ENCODE measurements at places on chromosomes 5 and 9.

DNA sequence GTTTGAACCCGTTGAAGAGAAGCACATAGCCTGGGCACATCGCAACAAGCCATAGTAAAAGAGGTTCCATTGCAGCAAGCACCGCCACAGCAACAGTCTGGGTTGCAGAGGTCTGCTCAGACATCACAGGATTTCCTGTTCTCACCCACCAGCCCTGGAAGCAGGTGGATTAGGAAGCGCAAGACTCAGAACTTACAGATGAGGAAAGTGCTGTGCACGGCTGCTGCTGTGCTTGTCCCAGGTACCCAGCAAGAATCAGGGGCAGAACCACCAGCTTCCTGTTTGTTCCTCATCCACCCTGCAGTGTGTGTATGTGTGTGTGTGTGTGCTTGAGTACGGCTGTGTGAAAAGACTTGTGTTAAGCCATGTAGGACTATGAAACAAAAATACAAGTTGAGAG, 124.7 kb upstream of the IRX2 start:
- DNase-seq: no peak

- DNase-seq: no peak
These were observed 68.6 kb upstream of the MAP3K1 start for GRCh38 chr5:56746553-56747339.

GRCh38 chr9:86679909-86680308, 267.4 kb downstream of the GAS1 start:
- no peak for DNase-seq

GRCh38 chr5:147956064-147956841, 49.9 kb upstream of the C5orf46 start:
- no peak for DNase-seq

DNA sequence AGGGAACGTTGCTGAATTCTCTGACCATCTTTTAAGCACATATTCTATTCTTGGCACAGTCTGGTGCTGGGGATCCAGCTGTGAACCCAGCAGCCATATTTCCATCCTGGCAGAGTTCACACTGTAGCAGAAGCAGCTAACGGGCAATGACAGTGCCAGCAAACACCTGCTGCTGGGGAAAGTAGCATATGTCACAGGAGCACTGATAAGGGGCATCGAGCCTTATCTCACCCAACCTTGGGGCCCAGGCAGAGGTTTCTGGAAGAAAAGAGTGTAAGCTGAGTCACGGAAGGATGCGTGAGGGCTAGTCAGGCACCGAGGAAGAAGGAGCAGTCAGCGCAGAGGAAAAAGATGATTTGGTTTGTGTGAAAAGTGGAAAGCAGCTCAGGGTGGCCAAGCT, 1.1 kb downstream of the NDOR1 start:
- DNase-seq: no peak

DNA sequence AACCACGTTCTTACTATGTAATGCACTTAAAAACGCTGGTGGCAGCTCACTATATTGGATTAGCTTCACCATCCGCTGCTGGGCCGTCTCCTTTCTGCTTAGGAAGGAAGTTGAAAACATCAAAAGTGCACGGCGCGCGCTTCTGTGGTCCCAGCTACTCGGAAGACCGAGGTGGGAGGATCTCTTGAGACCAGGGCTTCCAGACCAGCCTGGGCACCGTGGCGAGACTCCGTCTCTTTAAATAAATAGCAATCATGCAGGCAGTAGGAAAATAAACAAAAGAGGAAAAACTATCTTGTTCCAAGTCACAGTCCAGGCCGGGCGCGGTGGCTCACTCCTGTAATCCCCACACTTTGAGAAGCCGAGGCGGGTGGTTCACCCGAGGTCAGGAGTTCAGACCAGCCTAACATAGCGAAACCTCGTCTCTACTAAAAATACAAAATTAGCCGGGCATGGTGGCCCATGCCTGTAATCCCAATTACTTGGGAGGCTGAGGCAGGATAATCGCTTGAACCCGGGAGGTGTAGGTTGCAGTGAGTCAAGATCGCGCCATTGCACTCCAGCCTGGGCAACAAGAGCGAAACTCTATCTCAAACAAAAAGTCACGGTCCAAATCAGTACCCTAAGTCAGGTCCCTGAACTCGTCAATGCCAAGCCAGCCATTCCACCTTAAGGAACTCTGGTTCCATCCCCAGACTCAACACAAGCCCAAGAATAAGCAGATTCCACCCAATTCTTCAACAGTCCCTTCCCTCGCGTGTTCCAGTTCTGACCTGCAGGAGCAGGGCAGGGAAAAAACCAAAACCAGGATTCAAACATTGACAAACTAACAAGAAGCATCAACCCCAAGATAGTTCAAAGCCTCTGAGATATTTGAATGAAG, 1.0 kb upstream of the GOLGA1 start:
- peak; percentile 74 for DNase-seq

- no peak for DNase-seq
These were observed 181.1 kb upstream of the ELAVL2 start for GRCh38 chr9:24007185-24007584.

DNA sequence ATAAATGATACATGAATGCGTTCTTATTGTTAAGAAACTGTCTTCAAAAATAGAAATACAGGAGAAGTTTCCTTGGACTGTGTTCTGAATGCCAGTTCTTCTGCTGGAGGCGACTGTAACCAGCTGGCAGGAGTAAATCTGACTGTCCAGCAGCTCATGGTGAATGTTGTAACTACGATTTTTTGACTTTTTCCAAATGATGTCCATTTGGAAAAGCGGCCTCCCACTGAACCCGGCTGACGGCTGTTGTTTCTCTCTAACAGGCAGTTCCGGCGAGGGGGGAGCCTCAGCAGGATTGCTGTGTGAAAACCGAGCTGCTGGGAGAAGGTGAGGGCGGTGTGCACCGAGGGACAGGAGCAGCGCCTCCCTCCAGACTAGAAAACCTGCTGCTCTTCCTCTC, 91.9 kb downstream of the EHMT1 start:
- no peak for DNase-seq

GRCh38 chr9:18489861-18490260, 15.9 kb downstream of the ADAMTSL1 start:
- DNase-seq: no peak

DNA sequence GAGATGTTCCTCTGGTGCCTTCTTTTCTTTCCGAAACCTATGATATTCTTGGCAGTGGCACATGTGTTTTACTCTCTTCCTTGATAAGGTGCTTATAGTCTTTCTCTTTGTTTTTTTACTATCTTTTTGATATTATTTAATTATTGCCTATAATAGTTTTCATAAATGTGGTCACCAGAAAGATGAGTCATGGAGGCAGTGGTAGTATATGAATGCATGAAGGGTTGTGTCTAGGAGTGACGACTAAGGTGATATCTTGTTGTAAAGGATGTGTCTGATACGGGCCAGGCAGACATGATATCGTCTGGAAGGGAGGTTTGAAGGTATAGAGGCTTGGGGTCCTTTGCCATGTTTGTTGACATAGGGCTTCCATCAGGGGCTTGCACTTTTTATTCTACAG, 36.8 kb downstream of the SLC44A1 start:
- DNase-seq: no peak

GRCh38 chr5:3058942-3059341, 307.5 kb upstream of the IRX2 start:
- no peak for DNase-seq

DNA sequence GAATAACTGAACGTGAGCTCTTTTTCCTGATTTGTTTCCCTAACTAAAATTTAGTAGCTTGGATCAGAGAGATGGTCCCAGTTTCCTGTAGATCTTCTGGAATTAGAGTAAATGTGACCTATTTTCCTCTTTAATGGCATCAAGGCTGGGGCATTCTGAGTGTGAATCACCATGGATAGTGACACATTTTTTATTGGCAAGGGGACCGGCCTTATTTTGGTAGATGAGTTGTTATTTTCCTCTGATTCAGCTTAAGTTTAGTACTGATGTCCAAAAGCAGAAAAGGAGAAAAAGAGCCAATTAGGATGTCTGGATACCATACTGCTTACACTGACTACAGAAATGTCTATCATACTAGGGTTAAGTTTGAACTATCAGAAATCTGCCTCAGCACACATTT, 68.1 kb downstream of the RNF38 start:
- DNase-seq: no peak

GRCh38 chr9:77883846-77884771, 147.5 kb downstream of the GNAQ start:
- DNase-seq: peak; percentile 26

- peak; percentile 52 for DNase-seq
These were observed 181.8 kb downstream of the ASTN2 start for GRCh38 chr9:117233016-117233415.

GRCh38 chr5:132010989-132011621, 353 bp downstream of the ACSL6 start:
- DNase-seq: peak; percentile 16

GRCh38 chr9:32404856-32405255, 20.4 kb downstream of the ACO1 start:
- DNase-seq: no peak

GRCh38 chr5:135900276-135900675, 4.6 kb upstream of the IL9 start:
- DNase-seq: no peak

DNA sequence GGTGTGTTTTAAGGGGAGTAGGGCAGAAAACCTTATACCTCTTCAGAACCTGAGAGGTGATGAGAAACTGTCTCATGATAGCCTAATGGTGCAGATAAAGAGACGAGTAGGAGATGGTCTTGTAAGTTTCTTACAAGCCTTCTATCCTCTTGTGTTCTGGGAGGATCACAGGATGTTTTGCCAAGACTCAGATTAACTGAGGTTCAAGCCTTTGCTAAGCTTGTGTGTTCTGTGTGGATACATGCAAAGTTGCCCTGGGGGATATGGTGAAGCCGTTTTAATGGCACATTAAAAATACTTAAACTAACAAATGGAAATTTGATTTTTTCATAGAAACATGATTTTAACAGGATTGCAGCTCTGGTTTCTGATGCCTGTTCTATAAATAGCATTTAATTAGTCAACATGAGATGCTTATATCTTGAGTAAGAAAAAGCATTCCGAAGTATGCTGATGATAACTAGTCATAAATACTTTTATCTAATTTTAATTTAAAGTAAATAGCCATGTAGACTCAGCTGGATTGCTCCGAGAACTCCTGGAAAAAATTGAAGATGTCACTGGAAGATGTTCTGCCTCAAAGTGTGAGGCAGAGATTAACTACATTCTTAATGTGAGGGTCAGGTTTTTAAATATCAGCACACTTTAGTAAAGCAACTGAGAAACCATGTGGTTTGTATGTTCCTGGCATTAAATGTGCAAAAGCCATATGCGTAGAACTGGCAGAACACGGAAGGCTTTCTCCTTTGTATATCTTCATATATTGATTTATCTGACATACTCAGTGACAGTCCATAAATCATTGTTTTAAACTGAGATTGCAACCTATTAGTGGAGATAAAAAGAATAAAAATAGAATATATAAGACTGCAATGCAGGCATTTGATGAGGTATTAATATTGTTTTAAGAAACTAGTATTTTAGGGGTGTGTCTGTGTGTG, 53.7 kb downstream of the IPO11 start:
- DNase-seq: no peak

DNA sequence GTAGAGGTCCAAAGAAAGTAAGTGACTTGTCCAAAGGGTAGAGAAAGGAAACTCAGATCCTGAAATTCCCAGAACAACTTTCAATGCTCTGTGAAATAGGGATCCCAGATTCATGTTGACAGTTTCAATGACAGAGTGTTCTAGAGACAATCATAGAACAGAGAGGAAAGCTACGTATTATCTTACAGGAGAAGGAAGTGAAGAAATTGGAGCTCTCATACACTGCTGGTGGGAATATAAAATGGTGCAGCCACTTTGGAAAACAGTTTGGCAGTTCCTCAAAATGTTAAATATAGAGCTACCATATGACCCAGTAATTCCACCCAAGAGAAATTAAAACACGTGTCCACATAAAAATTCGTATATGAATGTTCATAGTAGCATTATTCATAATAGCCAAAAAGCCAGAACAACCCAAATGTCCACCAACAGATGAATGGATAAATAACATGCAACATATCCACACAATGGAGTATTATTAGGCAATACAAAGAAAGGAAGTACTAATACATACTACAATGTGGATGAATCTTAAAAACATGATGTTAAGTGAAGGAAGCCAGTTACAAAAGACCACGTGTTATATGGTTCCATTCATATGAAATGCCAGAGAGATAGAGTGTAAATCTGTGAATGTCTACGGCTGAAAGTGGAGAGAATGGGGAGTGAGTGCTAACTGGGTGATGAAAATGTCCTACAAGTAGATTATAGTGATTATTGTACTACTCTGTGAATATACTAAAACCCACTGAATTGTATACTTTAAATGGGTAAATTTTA, 197.1 kb downstream of the NTRK2 start:
- DNase-seq: no peak

DNA sequence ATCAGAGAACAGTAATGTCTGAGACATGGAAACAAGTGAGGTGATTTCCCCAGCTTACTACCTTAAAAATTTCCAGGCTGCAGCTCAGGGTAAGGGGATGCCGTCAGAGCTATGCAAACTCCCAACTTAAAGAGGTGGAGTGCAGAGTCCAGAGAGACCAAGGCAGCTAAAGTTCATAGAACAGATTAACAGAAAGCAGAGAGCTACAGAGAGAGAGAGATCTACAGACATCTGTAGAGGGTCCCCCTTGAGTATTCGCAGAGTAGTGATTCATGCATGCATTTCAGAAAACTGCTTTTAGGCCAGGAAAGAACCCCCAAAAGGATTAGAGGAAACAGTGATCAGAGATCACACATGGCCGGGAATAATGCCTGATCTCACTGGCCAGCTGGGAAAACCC, 306.2 kb upstream of the PUM3 start:
- DNase-seq: no peak

GRCh38 chr9:8179381-8180053, 379.9 kb upstream of the DMAC1 start:
- DNase-seq: no peak

DNA sequence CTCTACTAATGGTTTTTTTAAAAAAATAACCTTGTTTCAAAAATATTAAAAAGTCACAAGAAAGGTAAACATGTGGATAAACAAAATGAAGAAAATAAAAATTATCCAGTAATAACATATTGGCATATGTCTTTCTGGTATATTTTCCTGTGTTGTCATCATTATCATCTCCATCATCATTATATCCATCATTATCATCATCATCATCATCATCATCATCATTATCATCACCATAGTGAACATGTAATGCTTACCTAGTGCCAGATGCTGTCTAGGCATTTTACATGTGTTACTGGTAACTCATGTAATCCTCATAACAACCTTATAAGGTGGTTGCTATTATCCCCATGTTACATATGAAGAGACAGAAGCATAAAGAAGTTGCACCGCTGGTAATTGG, 111.5 kb upstream of the CDKN2B start:
- DNase-seq: no peak

GRCh38 chr5:80468131-80468530, 19.8 kb upstream of the FAM151B start:
- no peak for DNase-seq

- no peak for DNase-seq
These were observed 87.6 kb downstream of the FREM1 start for GRCh38 chr9:14822666-14823065.

DNA sequence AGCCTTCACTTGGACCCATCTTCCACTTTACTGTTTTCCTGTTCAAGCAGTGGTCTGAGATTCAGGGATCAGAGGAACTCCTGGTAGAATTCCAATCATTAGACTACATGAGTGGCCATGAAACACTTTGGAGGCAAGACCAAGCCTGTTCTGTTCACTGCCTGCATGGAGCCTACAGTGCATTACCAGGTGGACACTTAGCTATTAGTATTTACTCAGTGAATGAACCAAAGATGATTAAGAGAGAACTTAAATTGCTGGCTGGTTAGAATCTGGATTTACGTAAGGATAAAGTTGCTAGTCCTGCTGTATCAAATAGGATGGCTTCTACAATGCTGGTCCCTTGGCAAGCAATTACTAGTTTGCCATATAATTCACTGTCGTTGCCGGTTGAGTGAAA, 245.5 kb downstream of the ARRDC3 start:
- no peak for DNase-seq

All from WERI-Rb-1 (cell line).